ENCODE measurements at places on chromosomes 4 and X. TPM values are rescaled to one million over a fixed set of nuclear protein-coding genes. Genes with fewer than 3 reads are reported as not detected.
A peak's percentile ranks its signal among the peaks of the same experiment; 100 is the strongest.

GRCh38 chr4:24979554-24979953 is 51.2 kb downstream of the LGI2 start:
- no peak for DNase-seq

DNA sequence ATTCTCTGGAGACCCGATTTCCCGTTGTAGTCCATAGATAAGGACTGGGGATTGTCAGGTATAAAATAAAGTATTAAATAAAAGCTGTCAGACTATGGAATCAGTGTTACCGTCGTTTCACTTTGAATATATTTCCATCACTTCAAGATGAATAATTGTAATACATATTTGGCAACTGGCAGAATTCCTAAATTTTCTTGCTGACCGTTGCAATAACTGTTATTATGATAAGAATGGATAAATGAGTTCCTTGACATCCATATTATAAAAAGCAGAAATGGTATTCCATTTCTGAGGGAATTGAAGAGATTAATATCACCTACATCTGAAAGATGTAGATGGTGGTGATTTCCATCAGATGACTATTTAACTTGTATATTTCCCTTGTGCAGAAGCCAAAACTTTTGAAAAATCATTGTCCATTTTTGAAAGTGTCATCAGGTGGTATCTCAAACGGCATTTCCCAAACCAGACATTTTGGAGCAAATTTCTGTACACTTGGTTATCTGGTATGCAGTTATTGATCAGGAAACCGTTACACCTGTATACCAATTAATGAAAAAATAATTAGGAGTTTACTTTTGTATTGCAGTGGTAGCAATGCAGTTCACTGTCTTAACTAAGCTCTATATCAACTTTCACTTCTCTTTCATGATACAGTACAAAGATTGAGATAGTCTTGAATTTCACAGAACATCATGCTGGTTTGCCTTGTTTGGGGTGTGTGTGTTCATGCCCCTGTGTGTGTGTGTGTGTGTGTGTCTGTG is 878.5 kb downstream of the PCDH18 start:
- DNase-seq: no peak

- no peak for DNase-seq
Measured at GRCh38 chr4:119016636-119017035, 119.0 kb upstream of the MYOZ2 start.

DNA sequence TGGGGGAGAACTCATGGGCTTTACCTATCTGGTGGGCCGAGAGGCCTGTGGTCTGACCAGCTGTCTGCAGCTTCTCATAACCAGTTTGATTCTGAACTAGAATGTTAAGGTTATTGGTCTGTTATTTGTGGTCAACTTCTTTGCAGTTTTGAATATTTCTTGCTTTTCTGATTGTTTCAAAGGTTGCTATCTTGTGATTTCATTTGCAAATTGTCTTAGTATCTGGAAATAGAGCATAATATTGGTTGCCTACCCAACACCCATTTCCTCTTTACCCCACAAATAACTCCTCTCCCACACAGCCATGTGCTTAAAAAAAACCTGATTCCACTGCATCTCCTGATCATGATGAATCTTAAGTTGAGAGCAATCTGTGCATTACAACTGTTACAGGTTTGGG is 39.1 kb upstream of the BMP2K start:
- no peak for DNase-seq

TRAM1L1 gene
- 1.2 TPM for total RNA-seq

GRCh38 chrX:23554304-23554703 is 113.0 kb upstream of the PRDX4 start:
- no peak for DNase-seq

DNA sequence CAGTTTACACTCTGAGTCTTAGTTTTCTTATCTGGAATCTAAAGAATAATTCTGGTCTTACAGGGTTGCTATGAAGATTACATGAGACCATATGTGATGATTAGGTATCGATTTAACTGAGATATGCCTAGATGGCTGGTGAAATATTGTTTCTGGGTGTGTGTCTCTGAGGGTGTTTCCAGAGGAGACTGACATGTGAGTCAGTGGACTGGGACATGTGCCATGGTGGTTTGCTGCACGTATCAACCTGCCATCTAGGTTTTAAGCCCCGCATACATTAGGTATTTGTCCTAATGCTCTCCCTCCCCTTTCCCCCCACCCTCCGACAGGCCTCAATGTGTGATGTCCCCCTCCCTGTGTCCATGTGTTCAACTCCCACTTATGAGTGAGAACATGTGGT is 186.0 kb upstream of the CXorf66 start:
- DNase-seq: peak; percentile 61

DNA sequence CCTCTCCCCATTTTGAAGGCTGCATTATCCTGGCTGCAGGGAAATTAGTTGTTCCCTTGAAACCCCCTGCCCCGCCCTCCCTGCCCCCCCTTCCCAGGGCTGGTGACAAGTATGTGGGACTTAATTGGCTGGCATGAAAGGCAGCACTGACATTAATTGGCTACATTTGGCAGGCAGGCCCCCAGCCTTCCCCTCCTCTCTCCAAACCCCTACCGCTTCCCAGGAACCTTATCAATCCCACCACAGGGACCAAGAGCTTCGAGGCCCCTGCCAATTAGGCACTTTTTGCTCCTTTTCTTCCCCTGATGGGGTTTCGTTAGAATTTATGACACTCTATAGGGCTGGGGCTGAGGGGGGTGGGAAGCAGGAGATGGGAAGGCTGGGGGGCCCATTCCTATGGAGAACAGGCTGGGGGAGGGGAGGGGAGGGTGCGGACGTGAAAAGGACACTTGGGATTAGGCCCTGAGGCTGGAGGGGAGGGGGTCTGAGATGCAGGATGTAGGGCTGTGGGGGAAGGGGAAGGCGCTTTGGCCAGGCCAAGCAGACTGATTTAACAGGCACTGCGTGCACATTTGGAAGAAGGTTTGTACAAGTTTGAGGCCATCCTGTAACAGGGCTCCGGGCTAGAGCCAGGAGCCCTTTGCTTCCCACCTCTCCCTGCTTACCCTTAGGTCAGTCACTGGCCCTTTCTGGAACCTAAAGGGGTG is 52.2 kb downstream of the EFNB1 start:
- DNase-seq: no peak

DNA sequence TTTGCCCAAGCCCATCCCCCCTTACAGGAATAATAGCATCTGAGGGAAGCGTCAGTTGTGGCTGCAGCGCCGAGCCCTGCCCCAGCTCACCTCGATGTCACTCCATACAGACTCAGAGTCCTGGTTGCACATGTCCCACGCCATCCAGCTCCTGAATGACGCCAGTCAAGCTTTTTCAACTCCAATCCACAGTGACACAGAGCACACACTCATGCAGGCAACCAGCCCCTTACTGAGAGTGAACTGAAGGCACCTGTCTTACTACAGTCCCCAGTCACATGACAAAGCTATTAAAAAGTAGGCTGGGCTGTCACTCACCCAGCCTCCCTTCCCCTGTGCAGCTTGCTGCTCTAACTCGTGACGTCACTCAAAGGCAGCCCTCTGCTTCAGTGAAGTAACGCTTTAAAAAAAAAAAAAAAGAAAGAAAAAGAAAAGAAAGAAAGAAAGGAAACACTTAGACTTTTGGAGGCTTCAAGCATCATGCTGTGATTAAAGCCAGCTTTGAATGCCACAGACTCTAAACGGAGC is at the start of gene PPARGC1A:
PPARGC1A (minus strand) TSS at position 234 of the 528 bp plus-strand sequence; CDS start at position 144, 90 bp downstream.
- no peak for DNase-seq

GRCh38 chr4:156558373-156559025 is 413.1 kb downstream of the PDGFC start:
- no peak for DNase-seq

DNA sequence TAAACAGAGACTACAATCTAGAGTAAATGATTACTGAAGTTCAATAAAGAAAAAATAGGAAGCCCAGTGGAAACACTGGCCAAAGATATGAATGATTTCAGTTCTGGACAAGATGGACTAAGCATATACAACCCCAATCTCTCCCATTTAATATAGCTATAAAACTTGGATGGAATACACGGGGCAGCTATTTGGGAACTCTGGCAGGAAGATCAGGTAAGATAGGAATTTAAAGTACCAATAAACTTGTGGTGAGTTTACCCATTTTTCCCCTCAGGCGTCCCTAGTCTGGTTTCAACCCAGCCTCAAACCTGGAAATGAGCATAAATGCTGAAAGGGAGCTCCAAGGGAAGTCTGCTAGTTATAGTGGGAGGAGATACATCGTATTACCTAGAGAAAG is 20.4 kb downstream of the NUP54 start:
- no peak for DNase-seq

- no peak for DNase-seq
Measured at GRCh38 chr4:138097912-138098600, 144.1 kb downstream of the SLC7A11 start.

GRCh38 chrX:49082271-49082871 is 2.7 kb upstream of the WDR45 start:
- DNase-seq: no peak

PAGE2B gene
- not detected for total RNA-seq

- DNase-seq: peak; percentile 29
Measured at GRCh38 chr4:69995526-69996016, at the start of gene STATH. Gene STATH (plus strand): TSS chr4:69995966. CDS start chr4:69998438, 2,472 bp downstream.

- DNase-seq: no peak
Measured at GRCh38 chrX:259692-260355, 21.4 kb upstream of the PLCXD1 start.

DNA sequence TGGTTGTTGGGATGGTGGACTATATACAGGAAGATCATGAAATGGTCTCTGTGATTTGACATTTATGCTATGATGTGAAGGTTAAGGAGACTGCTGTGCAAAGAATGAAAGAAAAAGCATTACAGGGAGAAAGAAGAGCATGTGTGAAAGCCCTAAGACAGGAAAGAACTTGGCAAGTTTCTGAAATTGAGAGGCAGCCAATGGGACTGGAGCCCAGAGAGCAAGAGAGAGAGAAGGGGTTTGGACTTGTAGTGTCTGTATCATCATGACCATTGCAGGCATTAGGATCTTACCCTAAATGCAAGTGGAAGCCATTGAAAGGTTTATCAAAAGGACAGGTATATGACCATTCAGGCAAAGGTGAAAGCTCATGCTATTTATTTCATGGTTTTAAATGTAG is 147.1 kb downstream of the NAA11 start:
- DNase-seq: no peak

LINC00632 gene
- total RNA-seq: not detected

- no peak for DNase-seq
Measured at GRCh38 chr4:25162566-25162965, 2.3 kb upstream of the SEPSECS start.

VGLL1 gene
- 5.2 TPM for total RNA-seq

CTPS2 gene
- 13.2 TPM for total RNA-seq

GRCh38 chr4:23976423-23976822 is 86.6 kb upstream of the PPARGC1A start:
- no peak for DNase-seq

- peak; percentile 60 for DNase-seq
Measured at GRCh38 chr4:146054676-146055075, 116.1 kb upstream of the ZNF827 start.

LGI2 gene
- total RNA-seq: not detected

GRCh38 chr4:1187182-1187581 is 14.8 kb upstream of the SPON2 start:
- no peak for DNase-seq

RRH gene
- 0.10 TPM for total RNA-seq

PRDM5 gene
- 10.9 TPM for total RNA-seq

- no peak for DNase-seq
Measured at GRCh38 chr4:102104278-102104677, 241.0 kb downstream of the SLC39A8 start.
